ENCODE measurements at places on chromosomes 11 and 22.

DNA sequence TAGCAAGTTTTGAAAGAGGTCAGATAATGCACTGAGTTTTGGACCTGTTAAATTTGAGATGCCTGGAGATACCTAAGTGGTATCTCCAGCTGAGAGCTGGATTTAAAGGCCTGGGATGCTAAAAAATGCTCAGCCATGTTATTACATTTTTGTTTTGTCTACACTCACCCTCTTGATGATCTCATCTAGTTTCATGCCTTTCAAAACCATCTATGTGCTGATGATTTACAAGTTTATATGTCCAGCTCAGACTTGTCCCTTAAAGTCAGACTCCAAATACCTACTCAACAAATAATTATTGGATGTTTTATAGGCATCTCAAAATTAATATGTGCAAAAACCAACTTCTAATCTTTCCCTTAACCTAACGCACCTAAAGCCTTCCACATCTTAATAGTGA, 103.6 kb upstream of the OR9G4 start:
- DNase-seq: no peak

- no peak for DNase-seq
These were observed 465.5 kb downstream of the INSC start for GRCh38 chr11:15580056-15580774.

- DNase-seq: no peak
These were observed 1.7 kb upstream of the USP28 start for GRCh38 chr11:113876798-113877669.

DNA sequence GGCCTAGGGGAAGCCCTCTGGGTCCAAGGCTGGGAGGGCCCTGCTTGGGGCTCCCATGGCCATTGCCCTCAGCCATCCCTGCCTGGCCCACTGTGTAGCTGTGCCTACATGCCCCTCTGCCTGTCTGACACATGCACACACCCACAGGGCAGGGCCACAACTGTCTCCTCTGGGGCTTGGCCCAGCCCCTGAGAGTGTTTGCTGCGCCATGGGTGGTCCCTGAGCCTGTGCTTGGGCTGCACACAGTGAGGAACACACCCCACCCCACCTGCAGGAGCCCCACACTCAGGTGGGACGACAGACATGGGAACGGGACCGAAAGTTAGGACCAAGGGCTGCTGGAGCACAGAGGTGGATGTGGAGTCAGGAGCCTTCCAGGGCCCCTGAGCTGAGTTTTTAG, 489.5 kb downstream of the TBC1D22A start:
- DNase-seq: no peak

- DNase-seq: no peak
These were observed 8.2 kb upstream of the PRR5 start for GRCh38 chr22:44693756-44694155.

DNA sequence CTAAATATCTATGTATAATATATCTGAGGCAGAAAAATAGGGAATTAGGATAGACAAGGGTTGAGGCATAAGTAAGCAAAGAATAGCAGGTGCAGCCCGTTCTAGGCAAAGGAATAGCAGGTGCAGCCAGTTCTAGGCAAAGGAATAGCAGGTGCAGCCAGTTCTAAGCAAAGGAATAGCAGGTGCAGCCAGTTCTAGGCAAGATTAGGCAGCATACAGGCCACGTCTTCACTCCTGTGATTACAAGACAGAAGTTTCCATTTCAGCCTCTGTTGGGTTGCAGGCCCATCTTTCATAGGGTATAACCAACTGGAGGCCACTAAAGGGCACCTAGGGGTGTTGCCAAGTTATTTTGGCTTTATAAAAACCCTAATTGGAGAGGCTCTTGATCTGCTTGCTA, 28.8 kb upstream of the CHORDC1 start:
- DNase-seq: no peak

GRCh38 chr11:117316197-117316961, at the start of gene BACE1:
Gene BACE1 (minus strand): TSS chr11:117316256. CDS start chr11:117315795, 461 bp downstream.
- peak; percentile 18 for DNase-seq

GRCh38 chr11:35583126-35583525, 35.1 kb upstream of the FJX1 start:
- DNase-seq: no peak

DNA sequence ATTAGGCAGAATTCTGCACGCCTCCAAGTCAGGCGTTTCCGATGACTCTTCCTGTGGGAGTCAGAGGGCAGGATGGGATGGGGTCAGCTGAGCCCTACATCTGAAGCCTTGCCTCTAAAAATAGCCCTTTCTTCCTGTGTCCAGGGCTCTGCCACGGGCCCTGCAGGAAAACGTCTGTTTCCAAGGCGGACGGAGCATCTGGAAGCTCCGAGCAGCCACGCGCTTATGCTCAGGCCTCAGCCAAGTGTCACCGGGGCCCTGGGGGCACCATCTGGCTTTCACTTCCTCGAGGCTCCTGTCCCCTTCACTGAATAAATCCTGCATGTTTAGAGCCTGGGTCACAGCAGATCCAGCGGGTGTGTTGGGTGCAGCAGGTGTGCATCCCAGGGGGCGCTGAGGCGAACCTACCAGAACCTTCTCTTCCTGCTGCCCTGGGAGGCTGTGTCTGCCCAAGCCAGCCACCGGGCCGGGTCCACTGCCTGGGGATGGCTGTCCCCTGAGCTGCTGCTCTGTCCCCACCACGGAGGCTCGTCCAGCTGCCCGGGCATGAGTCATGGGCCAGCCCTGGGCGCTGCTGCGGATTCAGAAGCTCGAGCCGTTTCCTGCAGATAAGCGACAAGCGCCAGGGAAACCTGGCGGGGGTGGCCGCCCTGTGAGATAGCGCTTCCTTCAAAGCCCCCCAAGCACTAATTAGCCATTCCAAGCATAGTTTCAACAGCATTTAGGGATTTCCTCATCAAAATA, 32.0 kb upstream of the LINC01488 start:
- DNase-seq: no peak

DNA sequence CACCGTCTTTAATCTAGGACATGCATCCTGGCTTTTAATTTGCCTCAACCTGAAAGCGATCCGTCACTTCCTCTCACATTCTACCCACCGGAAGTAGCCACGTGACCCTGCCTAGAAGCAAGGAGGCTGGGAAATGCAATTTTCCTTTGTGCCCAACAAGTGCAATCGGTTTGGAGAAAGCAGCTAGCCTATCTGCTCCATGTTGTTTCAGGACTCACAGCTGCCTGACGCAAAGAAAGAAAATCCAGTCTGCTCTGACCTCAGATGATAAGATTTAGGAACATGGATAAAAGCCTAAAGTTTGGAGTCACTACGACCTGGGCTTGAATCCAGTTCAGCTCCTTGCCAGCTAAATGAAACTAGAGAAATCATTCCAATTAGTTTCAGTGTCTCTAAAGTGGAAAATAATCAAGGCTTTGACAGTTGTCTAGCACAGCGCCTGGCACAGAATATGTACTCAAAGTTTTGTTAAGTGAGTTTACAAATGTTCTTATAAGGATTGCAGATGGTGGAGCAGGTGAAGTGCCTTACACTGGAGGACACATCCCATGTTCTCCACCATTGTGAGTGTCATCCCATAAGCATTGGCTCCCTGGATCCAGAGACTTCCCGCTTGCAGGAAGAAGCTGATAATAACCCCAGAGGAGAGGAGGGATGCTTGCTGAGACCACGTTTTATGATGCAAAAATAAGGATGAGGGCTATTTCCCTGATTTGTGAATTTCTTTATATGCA, 553.7 kb downstream of the MN1 start:
- DNase-seq: no peak

- DNase-seq: no peak
These were observed 390.6 kb downstream of the SOX6 start for GRCh38 chr11:15965562-15966250.

DNA sequence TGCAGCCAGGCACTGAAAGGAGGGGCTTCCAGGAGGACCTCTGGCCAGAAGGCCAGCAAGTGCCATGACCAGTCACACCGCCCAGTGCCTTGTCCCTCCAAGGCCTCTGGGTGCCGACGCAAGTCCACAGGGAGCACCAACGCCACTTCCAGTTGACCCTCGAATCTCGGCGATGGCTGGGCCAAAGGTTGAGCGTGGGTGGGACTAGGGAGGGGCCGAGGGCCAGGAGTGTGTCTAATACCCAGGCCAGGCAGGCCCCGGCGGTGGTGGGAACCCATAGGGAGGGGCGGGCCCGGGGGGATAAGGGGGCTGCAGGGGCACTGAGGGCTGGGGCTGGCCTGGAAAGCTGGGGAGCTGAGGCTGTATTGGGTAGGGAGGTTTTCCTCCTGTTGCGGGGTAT, 29.3 kb downstream of the CD5 start:
- no peak for DNase-seq

DNA sequence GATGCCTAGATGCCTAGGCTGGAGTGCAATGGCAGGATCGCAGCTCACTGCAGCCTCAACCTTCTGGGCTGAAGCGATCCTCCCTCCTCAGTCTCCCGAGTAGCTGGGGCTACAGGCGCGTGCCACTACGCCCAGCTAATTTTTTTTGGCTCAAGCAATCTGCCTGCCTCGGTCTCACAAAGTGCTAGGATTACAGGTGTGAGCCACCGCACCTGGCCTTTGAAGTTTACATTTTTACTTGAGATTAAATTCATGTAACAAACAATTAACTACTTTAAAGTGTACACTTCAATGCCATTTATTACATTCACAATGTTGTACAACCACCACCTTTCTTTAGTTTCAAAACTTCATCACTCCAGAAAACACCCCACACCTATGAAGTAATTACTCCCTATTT, 3.5 kb upstream of the FOSL1 start:
- no peak for DNase-seq

DNA sequence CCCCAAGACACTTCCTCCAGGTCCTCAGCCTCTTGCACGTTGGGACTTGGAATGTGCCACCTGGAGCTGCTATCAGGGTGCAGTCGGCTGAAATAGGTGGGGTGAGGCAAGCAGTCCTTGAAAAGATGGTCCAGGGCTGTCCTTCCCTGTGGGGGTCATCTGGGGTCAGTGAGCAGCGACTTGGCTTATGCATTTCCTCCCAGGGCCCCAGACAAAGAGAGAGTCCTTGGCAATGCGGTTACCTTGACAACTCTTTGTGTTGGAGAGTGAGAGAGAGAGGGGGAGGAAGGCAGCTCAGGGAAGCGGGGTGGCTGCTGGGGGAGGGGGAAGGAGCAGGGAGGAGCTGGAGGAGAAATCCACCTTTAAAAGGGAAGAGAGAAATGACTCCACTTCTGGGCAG, 93.8 kb downstream of the MIAT start:
- DNase-seq: no peak

DNA sequence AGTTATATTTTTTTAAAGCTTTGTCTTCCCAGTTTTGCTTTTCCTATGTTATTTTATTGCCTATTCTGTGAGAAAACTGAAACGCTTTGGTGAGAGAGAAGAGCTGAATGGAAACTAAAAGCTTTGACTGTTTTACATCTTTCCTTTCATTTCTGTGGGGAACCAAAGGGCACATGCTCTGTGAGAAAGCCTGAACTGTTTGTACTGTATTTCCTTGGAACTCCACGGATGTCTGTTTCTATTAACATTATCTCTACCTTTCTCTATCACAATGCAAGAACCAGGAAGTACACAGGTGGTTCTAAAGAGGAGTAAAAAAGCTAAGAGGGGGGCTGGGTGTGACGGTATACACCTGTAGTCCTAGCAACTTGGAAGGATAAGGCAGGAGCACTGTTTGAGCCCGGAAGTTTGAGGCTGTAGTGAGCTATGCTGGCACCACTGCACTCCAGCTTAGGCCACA, 43.8 kb downstream of the CELF1 start:
- DNase-seq: no peak

DNA sequence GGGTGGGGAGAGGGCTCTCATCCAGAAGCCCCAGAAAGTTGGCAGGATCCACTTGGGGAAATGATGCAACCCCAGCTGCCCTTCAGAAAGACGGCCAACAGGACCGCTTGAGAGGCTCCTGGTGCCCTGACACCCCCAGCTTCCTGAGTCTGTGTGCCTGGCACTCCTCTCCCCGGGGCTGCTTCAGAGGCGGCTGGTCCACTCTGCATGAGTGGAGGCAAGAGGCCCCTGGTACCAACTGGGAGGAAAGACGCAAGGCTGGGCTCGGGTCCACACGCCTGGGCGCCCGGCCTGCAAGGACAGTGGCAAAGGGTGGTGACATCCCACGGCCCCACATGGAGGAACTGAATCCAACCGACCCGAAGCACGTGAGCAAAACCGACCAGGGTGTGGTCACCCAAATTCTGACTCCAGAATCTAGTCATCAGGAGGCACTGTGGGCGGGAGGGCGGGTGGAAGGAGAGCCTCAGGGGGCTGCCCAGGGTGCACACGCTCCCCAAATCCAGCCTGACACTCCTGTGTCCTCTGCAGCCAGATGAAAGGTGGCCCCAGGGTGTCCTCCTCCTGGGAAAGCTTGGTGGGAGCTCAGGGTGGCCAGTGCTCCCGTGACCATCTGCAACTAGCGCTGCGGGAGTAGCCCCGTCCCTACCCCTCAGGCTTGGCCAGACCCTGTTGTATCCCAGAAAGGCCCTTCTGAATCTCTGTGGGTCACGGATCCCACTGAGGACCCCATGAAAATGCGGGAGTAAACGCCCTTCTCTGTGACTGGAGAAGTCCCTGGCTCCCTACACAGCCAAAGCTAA, 3.7 kb downstream of the RNH1 start:
- DNase-seq: peak; percentile 29

DNA sequence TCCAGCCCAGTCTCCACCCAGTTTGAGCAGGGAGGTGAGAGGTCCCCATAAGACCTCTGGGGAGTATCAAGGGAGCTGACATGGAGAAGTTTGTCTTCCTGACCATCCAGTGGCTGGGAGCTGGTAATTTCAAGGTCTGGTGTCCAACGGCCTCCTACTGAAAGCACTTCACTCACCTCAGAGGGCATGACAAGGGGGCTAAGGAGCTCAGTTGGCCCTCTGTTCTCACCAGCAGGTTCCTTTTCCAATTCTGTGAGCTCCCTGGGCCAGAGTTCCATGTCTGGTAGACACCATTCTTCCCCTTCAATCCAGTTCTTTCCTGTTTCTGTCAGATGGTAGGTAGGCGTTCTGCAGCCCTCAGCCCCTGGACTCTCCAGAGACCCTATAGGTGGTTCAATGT, 3.1 kb downstream of the SELENOH start:
- no peak for DNase-seq

- no peak for DNase-seq
These were observed 55.2 kb downstream of the SLC1A2 start for GRCh38 chr11:35363854-35364780.

DNA sequence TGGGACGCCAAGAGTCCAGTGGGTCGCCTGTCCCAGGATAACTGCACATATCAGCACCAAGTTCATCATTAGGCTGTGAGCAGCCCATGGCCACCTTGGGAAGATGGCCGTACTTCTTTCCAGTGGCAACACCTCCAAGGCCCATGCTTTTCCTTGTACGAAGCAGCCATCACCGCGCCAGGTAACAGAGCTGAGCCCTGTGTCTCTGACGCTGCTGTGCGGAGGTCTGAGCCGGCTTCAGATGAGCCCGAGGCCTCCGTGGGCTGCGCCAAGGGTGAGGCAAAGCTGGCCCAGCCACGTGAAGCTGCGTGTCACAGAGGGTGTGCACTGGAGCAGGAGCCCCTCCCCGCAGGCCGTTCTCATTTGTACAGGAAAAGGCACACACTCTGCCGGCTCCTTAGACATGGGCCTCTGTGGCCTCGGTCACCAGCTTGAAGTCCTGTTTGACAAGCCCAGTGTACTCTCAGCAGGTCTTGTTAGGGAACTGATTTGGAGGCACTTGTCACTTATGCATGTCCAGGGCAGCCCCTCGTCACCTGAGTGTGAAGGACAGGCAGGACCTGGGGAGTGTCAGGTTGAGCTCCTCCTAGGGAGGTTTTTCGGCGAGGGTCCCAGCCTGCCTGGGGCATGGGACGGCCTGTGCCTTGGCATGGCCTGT, 401.5 kb downstream of the TBC1D22A start:
- no peak for DNase-seq

- DNase-seq: no peak
These were observed 623.2 kb downstream of the OPCML start for GRCh38 chr11:132909021-132909606.

Data from stimulated activated CD4-positive, alpha-beta T cell treated with anti-CD3 and anti-CD28 coated beads, Interleukin-4, amount 100 ng/mL, for 24 hours (primary cell).